ENCODE measurements at places on chromosomes 12 and 14.

- DNase-seq: no peak
These were observed 31.7 kb upstream of the GPRC5A start for GRCh38 chr12:12859690-12860089.

GRCh38 chr14:69300601-69301221, 40.8 kb downstream of the GALNT16 start:
- DNase-seq: no peak

DNA sequence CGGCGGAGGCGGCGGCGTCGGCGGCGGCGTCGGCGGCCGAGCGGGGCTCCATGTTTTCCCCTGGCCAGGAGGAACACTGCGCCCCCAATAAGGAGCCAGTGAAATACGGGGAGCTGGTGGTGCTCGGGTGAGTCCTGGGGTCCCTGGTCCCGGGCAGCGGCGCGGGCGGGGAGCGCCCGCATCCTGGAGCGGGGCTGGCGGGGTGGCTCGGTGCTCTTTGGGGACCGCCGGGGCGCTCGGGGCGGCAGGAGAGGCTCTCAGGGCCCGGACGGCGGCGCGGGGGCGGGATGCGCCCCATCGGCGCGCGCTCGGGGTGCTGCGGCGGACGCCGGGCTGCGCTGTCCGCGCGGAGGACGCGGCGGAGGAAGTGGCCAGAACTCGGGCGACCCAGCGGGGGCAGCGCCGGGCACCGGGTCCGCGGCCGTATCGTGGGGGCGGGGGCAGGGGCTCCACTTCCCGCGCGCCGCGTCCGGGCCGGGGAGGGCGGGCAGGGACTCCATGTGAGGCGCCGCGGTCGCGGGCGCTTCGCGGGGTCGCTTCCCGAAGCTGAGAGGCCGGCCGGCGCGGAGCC, 485 bp downstream of the PELI2 start:
- peak; percentile 9 for DNase-seq

GRCh38 chr12:105949391-105949790, 189.4 kb downstream of the NUAK1 start:
- DNase-seq: no peak

GRCh38 chr12:75288860-75289259, 41.3 kb downstream of the CAPS2 start:
- no peak for DNase-seq

DNA sequence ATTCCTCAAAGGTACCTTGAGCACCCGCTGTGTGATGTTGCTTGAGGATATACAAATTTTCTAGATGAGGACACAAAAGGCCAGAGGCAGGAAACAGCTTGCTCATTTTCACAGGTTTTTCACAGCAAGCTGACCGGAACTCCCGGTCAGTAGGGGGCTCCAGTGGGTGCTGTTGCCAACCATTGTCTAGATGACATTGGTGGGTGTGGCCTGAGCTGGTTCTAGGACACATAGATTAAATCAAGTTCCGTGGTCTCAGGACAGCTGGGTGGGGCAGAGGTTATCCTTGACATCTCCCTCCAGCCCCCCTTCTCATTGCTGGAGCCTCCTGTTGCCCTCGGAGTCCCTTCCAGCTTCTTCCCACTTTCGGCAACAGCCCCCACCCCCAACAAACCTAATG, 153.6 kb upstream of the FKBP4 start:
- DNase-seq: no peak

- no peak for DNase-seq
These were observed 426.4 kb downstream of the PCNX1 start for GRCh38 chr14:71333705-71334104.

GRCh38 chr14:104591506-104592291, 12.1 kb downstream of the C14orf180 start:
- no peak for DNase-seq

DNA sequence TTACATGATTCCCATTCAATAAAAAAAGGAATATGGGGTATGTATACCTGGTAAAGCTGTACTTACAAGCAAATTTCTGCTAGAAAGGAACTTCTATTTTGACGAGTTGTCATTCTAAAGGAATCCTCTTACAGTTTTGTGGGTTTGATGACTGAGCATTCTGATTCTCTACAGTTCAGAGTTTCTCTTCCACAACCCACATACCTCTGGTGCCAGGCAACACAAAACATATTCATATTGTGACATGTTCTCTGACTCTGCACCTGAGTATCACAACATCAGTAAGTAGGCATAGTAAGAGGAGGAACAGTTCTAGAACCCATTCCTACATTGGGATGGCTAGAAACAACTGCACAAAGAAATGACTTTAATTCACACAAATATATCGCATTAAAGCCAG, 636.6 kb downstream of the MED13L start:
- DNase-seq: no peak

- no peak for DNase-seq
These were observed 100.5 kb downstream of the ALG10B start for GRCh38 chr12:38417101-38417500.

DNA sequence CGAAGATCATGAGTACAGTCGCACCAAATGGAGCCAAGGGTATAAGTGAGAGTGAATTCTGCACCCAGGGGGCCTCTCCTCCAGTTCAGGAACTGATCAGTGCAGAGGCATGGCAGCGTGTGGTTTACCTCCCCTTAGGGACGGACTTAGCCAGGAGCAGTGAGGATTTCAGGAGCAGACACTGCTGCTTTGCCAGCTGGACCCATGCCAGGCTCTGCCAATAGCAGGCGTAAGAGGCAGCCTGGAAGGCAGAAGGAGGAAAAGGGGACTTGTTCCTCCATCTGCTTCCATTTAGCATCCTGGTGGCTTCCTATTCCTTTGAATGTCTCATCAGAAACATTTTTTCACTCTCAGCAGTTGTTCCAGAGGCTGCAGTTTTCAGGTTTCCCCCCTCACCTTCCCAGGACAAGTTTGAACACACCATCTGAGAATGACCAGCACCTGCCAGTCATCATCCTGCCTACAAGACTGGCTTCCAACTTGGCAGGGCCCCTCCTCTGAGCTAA, 137.0 kb upstream of the LMNTD1 start:
- no peak for DNase-seq
